Foreskin keratinocyte (primary cell): ENCODE measurements at places on chromosomes 1 and 21. TPM values are rescaled to one million over a fixed set of nuclear protein-coding genes. Genes with fewer than 3 reads are reported as not detected.

MCOLN3 gene
- 3.8 and 4.3 TPM in 2 replicates for total RNA-seq

GRCh38 chr1:212430416-212430815, 2.3 kb upstream of the NENF start:
- no peak for DNase-seq

DNA sequence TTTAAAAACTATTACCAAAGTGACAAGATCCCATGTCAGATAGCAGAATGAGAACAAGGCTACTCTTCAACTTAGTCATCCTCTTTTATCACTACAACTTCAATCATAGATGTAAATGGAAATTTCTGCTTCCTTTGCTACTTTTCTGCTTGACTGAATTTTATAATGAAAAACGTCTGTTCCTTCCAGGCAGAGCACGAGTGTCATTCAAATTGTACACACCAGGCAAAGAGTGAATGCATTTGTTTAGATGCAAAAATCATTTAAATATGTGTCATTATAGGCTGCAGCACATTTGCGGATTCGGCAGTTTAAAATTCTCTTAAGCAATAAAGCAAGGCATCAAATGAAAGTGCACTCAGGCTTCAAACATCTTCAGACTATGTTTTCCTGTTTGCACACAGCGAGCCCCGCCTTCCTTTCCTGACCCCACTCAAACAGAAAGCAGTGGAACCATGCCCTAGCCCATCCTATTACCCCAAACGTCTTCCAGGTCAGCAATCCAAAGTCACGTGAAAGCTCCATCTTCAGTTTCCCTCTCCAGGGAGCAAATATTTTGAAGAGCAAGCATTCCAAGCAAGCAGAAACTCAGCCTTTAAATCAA, 99.6 kb downstream of the APP start:
- DNase-seq = no peak

DNA sequence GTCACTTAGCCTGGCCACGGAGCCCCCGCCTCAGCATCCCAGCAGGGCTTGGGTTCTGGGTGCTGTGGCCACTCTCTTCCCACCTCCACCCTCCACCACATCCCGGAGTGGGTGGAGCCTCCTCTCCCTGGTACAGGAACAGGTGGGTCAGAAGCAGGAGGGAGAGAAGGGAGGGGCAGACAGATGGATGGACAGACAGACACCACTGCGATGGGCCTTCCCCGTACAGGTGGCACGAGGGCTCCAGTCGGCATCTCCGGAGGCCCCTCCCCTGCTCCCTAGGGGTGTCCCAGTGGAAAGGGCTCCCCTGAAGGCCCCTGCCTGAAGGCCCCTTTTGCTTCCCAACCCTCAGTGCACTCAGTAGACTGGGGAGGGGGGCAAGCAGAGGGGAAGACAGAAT, 96.9 kb upstream of the TARDBP start:
- DNase-seq = no peak

DNA sequence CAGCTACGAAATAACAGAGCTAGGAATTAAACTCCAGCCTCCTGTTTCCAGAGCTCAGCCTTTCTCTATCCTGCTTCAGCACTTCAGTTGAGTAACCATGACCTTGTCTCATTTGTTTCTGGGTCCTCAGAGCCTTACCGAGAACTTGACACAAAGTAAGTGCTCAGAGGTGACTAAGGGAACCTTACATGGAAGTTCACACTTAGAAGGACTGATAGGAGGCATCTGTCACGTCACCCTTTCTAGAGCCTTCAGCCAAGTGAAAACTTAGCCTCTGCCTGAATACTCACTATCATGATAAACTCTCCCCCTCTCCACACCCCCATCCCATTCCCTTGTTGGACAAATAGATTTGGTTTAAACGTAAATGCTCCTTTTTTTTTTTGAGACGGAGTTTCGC, 9.8 kb upstream of the LUZP1 start:
- no peak for DNase-seq

GRCh38 chr1:220950576-220950975, 71.3 kb downstream of the HLX start:
- no peak for DNase-seq

GRCh38 chr1:165191087-165191486, 165.4 kb downstream of the LMX1A start:
- no peak for DNase-seq

TSPEAR gene
- not detected in 2 replicates for total RNA-seq

DNA sequence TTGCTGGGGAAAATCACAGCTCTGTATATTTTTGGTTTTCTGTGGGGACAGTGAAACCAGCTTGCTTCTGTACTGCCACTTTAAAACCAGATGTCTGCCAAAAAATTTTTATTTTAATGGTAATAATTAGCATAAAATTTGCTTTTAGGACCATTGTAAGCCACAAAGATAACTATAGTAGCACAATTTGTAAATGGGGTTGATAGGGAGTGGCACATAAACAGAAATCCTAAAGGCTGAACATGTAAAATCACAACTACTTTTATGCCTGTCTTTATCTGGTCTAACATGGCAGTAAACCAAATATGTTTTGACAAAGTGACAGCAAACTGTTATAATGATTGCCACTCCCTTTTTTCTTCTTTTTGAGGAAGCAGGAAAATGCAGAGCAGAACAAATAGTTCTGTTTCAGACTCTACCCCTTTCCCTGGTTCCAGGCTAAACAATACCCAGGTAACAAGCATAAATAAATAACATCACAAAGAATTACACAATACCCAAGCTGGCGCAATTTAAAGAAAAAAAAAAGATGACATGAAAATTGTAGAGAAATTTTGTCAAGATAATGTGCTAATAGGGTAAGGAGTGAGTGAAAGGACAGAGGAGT, 24.0 kb upstream of the CCDC181 start:
- DNase-seq = no peak

- no peak for DNase-seq
Measured at GRCh38 chr1:113977906-113978305, 1.4 kb upstream of the OLFML3 start.

GPA33 gene
- total RNA-seq = not detected in 2 replicates

GRCh38 chr21:20999659-21000058, 1.4 kb downstream of the NCAM2 start:
- no peak for DNase-seq

LCK gene
- 1.1 TPM in 2 replicates for total RNA-seq

DNA sequence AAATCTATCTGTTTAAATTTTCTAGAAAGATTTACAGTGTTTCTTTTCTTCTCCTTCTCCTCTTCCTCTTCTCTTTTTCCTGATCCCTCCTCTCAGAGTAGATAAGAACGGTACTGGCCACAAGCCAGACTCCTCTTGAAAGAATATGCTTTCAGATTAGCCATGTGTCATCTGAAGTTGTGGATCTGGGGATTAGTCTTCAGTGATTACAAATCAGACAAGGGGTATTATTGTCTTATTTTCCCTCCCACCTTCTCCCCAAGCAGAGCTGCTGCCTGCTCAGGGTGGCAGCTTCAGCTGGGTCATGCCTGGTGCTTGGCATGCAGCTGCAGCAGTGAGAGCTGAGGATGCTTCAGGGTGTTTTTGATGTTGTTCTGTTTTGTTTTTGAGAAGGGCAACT, 42.7 kb downstream of the SGIP1 start:
- peak; percentile 31 for DNase-seq

DNA sequence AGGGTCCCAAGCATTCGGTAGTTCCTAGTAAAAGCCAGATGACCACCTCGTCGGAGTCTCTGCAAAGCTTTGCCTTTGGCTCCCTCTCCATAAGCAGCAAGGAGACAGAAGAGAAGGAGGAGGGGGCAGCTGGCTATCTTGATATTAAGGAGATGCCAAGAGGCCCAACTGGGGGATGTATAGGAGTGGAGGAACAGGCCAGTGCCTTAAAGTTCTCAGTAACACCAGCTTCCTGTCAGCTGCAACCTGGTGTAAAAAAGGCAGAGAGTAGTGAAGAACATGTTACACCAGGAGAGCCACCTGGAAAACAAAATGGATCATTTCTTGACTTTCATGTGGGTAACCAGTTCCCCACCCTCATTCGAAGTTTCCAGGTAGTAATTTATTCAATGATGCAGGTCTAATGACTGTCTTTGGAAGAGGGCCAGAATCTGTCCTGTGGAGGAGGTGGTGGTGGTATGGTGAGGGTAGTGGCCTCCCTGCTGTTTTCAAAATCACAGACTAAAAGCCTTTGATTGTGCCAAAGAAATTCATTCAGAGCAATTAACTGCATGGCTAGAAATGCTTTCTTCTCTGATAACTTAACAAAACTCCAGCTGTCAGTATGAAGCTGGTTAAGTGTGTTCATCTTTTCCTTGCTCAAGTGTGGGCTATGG, 27.3 kb downstream of the TMEM200B start:
- no peak for DNase-seq

KRTAP19-1 gene
- total RNA-seq = not detected in 2 replicates

ESPN gene
- total RNA-seq = 1.5 and 2.1 TPM in 2 replicates

DNA sequence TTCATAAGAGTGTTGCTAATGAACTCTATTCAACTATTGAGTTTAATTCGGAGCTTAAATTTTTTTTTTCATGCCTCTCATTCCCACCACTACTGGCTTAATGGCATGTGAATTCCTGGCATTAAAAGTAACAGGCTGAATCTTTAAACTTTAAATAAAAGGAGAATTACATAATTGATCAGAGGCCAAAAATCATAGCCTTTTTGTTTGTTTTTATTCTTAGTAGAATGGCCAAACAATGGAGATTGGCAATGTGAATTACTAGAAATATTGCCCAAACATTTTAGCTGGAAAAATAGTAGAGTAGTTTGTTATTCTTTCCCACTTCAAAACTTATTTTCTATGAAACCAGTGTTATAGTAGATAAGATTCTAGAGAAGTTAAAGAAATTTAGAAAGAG, 25.1 kb upstream of the PDC start:
- DNase-seq = no peak

GRCh38 chr1:227891955-227892488, 55.7 kb downstream of the WNT9A start:
- no peak for DNase-seq

KRTAP13-2 gene
- total RNA-seq = not detected in 2 replicates

- peak; percentile 94 for DNase-seq
Measured at GRCh38 chr1:234730770-234731568, 121.0 kb upstream of the IRF2BP2 start.

- no peak for DNase-seq
Measured at GRCh38 chr1:97038410-97038809, 316.8 kb downstream of the PTBP2 start.

GRCh38 chr1:2546515-2547209, 9.5 kb upstream of the TNFRSF14 start:
- peak; percentile 85 for DNase-seq

MXRA8 gene
- 0.32 and 0.37 TPM in 2 replicates for total RNA-seq

GRCh38 chr1:183687546-183688304, 34.6 kb upstream of the APOBEC4 start:
- DNase-seq = no peak

AJAP1 gene
- 13.0 and 13.4 TPM in 2 replicates for total RNA-seq

DNA sequence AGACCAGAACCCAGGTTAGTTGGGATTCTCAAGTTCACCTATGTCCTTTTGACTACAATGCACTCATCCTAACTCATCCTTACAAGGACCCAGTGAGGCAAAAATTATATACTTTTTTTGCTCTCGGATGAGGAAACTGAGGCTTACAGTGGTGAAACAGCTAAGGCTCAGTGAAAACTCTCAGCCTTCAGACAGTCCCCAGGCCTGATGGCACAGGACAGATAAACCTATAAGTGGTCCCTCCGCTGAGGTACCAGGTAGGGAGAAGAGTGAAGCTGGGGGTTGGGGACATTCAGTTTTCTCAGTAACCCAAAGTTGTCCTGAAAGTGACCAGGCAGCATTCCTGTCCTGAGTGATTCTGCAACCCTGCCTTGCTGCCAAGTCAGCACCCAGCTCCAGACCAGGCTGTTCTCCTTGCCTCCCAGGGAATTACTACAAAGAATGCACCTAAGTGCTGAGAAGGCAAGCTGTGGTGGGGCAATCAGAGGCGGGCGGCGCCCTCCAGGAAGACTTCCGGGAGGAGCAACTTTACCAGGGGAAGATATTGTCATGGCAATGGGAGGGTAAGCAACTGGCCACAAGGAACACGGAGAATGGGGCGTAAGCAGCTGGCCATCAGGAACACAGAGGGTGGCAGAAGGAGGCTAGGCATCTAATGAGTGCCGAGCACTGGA, 4.6 kb downstream of the TENT5B start:
- DNase-seq = no peak

DNA sequence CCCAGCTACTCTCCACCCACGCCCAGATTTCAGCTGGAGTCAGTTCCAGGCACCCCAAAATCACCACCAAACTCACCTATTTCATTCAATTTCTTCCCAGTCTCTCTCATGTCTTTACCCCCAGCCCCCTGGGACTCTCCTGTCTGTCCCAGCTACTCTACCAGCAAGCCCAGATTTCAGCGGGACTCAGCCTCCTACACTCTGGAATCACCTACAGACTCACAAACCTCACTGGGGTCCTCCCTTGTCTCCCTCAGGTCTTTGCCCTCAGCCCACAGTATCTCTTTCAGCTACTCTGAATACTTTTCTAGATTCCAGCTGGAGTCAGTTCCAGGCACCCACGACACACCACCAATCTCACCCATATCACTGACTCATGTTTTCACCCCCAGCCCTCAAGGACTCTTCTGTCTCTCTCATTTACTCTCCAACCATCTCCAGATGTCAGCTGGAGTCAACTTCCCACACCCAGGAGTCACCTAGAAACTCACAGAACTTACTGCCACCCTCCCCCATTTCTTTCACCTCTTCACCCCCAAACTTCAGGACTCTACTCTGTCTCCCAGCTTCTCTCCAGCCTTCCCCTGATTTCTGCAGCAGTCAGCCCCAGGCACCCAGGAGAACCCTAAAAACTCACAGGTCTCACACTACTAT, 1529.3 kb upstream of the TPTE start:
- no peak for DNase-seq

DNA sequence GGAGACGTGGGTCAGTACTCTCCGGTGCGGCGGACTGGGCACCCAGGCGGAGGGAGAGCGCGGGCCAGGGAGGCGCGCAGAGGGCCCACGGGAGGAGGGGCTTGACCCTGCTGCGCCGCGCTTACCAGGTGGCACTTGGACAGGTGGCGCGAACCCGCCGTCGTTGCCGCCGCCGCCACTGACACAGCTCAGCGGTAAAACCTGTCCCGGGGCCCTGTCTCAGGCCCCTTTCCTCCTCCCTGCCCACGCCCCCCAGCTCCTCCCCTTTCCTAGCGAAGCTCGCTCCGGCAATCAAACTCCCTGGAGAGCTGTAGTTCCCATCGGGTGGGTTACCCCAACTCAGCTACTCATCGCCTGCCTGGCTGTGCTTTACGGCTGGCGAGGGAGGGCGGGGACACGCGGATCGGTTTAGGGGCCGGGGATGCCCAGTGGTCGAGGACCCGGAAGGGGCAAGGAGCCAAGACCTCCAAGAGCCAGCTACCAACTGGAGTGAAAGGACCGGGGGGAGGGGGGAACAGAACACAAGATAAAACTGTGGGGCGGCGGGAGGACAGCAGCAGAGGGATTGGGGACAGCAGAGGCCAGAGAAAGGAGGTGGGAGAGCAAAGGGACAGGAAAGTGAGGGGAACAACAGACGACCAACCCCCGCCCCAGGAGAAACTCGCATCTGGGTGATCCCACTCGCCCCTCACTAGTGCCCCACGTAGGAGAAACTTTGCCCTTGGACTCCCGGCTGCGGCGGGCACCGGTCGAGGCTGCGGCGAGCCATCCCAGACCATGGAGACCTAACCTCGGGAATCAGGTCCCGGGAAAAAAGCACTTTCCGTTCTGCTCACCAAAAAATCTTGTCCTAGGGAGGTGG, 2.9 kb downstream of the GFI1 start:
- DNase-seq = no peak

LCE1C gene
- total RNA-seq = 2.9 and 3.5 TPM in 2 replicates
